Calu3 (cell line): ENCODE measurements at places on chromosomes 2 and 18. TPM values are rescaled to one million over a fixed set of nuclear protein-coding genes. Genes with fewer than 3 reads are reported as not detected.

The LHCGR gene
- not detected in 2 replicates for total RNA-seq

The NDUFAF7 gene
- 20.4 and 22.3 TPM in 2 replicates for total RNA-seq

The CFAP53 gene
- total RNA-seq: 0.94 and 0.98 TPM in 2 replicates

The SCN9A gene
- total RNA-seq: 6.1 and 8.5 TPM in 2 replicates

The POMC gene
- not detected in 2 replicates for total RNA-seq

The TP53I3 gene
- 13.9 TPM in 2 replicates for total RNA-seq
